Islet precursor cell (in vitro differentiated cells): ENCODE measurements at places on chromosomes 13 and 19.

- no peak for DNase-seq
Measured at GRCh38 chr13:108948251-108948671, 318.9 kb downstream of the MYO16 start.

GRCh38 chr19:49712397-49712859 is 21.5 kb downstream of the CPT1C start:
- DNase-seq, result peak; percentile 84

GRCh38 chr13:99261059-99261458 is 2.9 kb upstream of the GPR18 start:
- no peak for DNase-seq

- DNase-seq, result no peak
Measured at GRCh38 chr19:6393983-6394412, 1.0 kb upstream of the GTF2F1 start.

DNA sequence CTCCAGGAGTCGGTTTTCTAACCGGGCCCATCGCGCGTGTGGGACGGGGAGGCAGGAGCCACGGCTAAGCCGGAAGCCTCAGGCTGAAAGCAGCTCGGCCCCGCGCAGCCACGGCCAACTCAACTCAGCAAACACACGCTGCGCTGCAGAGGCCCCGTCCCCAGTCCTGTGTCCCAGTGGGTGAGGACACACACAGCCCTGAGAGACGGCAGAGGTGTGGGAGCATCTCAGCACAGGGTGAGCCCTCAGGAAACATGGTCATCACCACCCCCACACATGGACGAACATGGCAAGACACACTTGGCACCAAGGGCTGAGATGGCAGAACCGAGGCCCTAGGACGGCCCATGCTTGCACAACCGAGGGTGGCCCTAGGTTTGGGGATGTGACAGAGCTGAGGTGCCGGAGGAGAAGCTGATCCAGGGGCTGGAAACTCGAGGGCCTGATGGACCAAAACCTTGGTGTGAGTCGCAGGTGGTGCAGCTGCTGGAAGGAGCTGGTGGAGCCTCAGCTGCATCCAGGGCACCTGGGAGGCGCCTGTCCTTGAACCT is 29.0 kb upstream of the C13orf46 start:
- no peak for DNase-seq

GRCh38 chr19:33245948-33246708 is 20.5 kb upstream of the SLC7A10 start:
- no peak for DNase-seq

DNA sequence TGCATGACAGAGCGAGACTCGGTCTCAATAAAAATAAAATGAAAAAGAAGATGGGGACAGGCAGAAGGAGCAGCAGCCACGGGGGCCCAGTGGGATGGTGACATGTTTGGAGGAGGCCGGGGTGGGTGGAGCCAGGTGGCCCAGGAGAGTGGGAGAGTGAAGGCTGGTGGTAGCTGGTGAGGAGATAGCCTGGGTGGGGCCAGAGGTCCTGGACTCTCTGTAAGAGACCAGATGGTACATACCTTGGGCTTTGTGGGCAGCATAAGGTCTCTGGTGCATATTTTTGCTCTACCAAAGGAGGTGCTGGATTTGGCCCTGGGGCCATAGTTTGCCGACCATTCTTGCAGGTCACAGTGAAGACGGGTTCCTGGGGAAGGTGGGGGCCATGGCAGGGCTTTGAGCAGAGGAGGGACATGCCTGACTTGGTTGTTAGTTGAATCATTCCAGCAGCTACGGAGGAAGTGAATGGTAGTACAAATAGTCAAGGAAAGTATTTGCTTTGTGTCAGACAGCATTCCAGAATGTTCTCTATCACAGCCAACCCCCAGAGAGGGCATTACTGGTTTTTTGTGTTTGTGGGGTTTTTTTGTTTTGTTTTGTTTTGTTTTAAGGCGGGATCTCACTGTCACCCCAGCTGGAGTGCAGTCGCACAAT is 69.1 kb downstream of the ARHGEF18 start:
- peak; percentile 82 for DNase-seq

- no peak for DNase-seq
Measured at GRCh38 chr19:8108560-8109445, 40.6 kb downstream of the FBN3 start.

- no peak for DNase-seq
Measured at GRCh38 chr13:113365971-113366588, 2.1 kb upstream of the GRTP1 start.

DNA sequence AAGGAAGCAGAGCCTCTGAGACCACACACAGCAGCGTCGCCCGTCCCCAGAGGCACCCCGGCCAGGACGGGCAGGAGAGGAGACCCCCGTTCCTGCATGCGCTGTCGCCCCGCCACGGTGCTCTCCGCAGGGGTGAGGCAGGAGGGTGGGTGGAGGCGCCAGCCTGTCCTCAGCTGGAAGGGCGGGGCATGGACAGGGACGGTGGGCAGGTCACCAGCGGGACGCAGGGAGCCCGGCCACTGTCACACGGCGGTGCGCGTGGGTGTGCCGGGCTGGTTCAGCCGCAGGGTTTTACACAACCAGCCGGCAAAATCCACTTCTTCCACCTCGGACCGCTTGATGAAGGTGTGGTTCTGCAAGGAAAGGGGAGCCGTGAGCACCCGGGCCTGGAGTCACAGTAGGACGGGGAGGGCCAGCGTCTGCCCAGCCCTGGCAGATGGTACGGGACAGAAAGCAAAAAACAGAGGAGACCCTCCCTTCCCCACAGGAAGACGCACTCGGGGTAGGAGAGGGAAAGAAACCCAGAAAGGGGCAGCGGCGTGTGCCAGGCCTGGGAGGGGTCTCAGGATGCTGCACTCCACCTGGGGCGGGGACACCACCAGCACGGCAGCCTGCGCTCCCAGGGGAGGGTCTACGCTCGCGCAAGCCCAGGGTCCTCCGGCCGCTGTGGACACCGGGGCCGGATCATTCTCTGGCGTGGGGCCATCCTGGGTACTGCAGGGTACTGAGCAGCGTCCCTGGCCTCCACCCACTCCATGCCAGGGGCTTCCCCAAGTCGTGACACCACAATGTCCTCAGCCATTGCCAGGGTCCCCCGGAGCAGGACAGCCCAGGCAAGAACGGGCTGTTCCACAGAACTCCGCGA is 23.9 kb upstream of the ZBTB7A start:
- no peak for DNase-seq

- DNase-seq, result no peak
Measured at GRCh38 chr13:95155093-95155492, 146.2 kb downstream of the ABCC4 start.

DNA sequence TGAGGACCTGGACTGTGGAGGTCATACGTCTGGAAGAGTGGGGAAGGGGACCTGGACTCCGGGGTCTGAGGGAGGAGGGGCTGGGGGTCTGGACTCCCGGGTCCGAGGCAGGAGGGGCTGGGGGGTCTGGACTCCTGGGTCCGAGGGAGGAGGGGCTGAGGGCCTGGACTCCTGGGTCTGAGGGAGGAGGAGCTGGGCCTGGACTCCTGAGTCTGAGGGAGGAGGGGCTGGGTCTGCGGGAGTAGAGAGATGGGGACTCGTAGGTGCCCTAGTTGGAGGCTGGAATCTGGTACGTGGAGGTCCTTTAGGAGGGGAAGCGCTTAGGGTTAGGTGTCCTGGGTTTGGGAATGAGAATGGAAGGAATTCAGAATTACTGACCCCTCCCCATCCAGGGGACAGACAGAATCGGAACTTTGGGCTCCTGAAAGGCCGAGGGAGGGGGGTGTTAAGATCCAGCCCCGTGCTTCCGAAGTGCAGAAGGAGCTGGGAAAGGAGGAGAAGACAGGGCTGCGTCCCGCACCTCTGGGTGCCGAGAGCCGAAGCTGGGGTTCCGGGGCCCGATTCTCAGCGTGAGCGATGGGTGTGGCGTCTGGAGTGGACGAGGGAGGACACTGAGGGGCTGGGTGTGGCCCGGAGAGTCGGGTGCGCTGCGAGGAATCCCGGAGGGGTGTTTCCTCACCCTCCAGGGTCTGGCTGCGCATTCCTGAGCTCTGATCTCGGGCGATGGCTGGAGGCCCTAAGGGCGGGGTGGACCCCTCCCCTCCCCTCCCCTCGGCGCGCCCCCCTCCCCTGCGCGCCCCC is 608 bp downstream of the MYADM start:
- peak; percentile 67 for DNase-seq

DNA sequence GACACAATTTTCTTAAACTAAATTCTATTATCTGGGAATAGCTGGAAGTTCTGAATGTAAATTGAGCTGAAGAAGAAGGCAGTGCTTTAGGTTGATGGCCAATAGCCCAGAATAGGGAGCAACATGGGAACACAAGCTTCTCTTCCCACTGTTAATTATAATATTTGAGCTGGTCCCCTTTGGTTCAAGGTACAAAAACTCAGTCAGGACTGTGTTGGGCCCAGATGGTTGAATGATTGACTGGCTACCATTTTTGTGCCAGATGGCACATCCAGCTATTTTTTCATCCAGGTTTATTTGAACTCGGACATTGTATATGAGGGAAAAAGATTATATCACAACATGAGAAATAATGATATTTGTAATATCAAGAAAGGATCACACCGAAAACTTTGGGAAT is 458.9 kb downstream of the SLITRK1 start:
- no peak for DNase-seq

- DNase-seq, result peak; percentile 63
Measured at GRCh38 chr19:11265785-11266236, 3.5 kb upstream of the DOCK6 start.

GRCh38 chr13:109974354-109974753 is 188.0 kb upstream of the IRS2 start:
- no peak for DNase-seq

DNA sequence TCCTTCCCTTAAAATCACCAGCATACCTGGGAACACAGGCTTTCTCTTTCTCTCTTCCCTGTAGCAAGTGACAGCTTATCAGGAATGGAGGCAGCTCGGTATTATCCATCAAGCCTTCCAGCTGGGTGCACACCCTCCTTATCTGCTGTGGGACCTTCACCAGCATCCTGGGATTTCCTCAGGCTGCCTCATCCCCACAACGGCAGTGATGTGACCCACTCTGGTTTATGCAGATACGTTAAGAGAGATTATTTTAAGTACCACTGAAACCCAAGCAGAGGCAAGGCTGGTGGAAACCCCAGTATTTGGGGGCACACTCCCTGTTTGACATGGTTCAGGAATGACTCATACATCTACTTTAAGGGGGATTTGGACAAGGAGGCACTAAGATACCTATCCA is 192.1 kb downstream of the TM9SF2 start:
- no peak for DNase-seq

- DNase-seq, result no peak
Measured at GRCh38 chr19:15418231-15418578, 583 bp downstream of the AKAP8L start.

GRCh38 chr13:27522847-27523246 is 72.5 kb upstream of the MTIF3 start:
- peak; percentile 22 for DNase-seq

DNA sequence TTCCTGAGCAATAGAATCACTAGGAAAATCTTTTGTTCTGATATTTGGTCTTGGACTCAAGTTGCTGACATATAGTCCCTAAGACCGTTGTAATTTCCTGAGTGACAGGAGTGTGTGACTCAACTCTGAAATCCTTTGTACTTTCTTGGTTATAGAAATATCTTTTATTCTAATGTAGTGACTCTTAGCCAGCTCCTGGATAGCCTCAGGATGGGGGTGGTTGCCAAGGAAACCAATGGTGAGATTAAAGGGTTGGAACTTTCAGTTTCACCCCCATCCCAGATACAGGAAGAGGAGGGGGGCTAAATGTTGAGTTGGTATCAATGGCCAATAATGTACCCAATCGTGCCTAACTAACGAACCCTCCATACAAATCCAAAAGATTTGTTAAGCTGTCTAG is 41.8 kb downstream of the MBD3L2B start:
- DNase-seq, result no peak

- no peak for DNase-seq
Measured at GRCh38 chr13:53198017-53198416, 169.4 kb downstream of the OLFM4 start.

- DNase-seq, result no peak
Measured at GRCh38 chr19:18278521-18279265, 2.7 kb downstream of the JUND start.

- DNase-seq, result no peak
Measured at GRCh38 chr19:40416918-40417642, 3.9 kb upstream of the PRX start.

DNA sequence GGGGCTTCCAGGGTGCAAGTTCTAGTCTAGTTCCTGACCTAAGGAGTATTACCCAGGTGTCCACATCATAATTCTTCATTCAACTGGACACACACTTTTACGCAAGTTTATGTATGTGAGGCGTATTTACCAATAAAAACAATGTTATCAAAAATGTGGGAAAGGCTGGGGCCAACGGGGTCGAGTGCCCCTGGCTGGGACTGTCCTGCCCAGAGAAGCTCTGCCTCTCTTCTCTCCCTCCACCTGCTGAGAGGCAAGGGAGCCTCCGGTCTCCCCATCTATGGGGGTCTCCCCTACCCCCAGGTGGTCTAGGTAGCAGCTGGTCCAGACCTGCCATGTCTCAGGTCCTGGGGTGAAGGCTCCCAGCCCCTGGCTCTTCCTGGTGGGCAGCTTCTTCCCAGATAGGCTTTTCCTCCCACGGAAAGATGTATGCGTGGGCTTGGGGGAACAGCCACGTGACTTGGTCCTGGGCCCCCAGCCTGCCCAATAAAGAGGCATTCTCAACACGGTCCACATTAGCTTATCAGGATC is 132.4 kb downstream of the USP12 start:
- no peak for DNase-seq

DNA sequence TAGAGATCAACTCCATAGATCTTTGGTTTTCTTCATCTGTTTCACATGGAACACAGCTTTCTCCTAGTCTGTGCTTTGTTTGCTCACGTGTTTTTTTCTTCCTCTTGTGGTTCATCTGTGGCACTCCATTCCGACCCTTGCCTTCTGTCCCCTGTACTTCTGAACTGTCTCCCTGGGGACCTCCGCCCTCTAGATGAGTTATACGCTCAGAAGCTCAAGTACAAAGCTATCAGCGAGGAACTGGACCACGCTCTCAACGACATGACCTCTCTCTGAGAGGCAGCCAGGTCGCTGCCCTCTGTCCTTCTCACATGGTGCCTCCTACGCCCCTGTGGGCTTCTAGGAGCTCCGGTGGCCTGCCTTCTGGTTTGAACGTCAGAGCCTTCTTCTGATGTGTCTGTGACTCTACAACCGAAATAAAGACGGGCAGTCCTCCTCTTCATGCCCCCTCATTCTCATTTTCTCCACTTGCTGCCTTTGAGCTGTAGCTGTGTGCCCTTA is 16.6 kb upstream of the RAB8A start:
- no peak for DNase-seq

GRCh38 chr13:43516401-43516833 is 270.4 kb downstream of the ENOX1 start:
- no peak for DNase-seq

- peak; percentile 67 for DNase-seq
Measured at GRCh38 chr19:39223703-39224279, 19.7 kb upstream of the SYCN start.

DNA sequence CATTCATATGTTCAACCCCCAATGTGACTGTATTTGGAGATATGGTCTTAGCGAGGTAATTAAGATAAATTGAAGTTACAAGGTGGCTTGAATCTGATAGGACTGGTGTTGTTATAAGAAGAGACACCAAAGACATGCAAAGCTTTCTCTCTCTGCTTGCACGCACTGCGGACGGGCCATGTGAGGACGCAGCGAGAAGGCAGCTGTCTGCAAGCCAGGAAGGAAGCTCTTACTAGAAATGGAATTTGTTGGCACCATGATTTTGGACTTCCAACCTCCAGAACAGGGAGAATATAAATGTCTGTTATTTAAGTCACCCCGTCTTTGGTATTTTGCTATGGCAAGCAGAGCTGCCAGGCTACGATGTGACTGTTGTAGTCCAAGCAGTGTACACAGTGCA is 4.8 kb downstream of the DLEU7 start:
- DNase-seq, result no peak
